ENCODE measurements at places on chromosomes 12 and 14.

GRCh38 chr12:50546441-50547318 is 41.9 kb downstream of the DIP2B start:
- DNase-seq = no peak

DNA sequence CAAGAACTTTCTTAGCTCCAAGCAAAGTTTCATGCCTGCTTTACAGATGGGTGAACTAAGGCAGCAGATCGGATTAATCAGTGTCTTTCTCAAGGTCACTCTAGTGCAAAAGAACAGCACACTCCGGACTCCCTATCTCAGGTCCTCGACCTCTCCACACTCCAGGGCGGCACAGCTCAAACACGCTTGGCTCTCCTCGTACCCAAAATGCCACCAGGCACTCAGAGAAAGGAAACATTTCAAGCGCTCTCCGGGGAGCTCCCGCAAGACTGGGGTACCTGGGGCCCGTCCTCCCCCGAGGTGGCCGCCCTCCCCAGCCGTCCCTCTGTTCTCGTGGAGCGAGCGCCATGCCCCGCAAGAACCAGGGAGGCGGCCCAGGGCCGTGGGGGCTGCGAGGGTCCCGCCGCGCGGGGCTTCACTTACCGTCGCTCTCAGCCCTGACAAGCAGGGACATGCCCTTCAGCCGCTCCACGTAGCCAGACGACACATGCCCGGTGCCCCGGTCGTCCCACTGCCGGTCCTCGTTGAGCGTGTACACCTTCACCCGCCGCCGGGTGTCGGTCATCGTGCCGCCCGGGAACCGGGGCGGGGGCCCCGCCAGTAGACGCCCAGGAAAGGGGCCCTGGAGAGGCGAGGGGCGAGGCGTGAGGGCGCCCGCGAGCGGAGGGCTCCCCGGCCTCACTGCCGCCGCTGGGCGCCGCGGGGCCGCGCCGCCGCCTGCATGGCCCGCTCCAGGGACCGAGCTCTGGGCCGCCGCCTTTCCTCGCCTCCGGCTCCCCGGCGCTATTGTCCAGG is 830 bp downstream of the PPP4R3A start:
- DNase-seq = peak; percentile 52

- no peak for DNase-seq
Observed at GRCh38 chr12:10088955-10089900, 9.6 kb downstream of the CLEC1A start.

DNA sequence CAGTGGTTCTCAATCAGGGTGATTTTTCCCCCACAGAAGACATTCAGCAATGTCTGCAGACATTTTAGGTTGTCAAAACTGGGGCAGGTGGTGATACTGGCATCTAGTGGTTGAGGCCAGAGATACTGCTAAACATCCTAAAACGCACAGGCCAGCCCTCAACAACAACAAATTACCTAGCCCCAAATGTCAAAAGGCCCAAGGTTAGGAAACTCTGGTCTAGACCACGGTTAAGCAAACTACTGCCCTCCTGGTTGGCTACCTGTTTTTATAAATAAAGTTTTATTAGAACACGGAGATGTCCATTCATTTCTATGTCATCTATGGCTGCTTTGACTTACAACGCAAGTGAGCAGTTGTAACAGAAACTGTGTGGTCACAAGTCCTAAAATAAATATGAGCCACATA is 186.7 kb downstream of the EFCAB11 start:
- DNase-seq = no peak

GRCh38 chr14:93719256-93719655 is 69.0 kb downstream of the PRIMA1 start:
- no peak for DNase-seq

DNA sequence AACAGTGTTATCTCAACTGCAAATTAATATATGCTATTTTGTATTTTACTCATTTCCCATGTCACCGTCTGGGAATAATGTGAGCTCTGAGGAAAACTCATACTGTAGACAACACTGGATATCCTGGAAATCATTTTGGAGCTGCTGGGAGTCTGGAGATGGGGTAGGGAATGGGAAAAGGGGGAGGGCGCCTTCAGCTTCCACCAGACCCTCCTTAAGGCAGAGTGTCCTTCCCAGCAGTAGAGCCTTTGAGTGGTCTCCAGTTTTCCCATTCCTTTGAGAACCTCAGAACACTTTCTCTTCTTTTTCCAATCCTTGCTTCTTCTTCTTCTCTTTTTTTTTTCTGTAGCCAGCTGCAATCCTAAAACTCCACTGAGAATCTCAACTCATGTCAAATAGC is 5.4 kb upstream of the LRIG3 start:
- DNase-seq = peak; percentile 44

DNA sequence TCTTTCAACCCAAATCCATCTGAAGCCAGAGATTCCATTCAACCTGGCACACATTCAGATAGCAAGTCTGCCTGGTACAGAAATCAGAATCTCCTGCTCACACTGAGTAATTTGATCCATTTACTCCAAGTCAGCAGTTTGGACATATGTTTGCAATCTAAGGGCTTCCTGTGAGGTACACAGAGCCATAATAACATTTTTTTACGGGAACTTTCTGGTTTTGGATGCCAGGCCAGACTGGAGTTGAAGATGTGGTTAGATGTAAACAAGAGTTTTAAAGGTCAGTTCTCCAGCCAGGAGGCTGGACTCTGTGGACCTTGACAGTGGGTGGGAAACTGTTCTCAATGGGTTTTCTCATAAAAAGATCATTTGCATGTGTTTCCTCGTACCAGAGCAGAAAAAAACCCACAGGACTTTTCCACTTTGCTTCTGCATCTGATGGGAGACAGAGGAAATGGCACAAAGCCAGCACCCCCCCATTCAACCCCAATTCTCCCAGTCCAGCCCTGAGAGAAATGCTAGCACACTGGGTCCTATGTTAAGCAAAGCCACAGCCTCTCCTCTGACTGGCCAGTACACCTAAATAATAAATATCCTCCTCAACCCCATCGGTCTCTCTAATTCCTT is 17.7 kb upstream of the TSPAN11 start:
- DNase-seq = peak; percentile 83

GRCh38 chr12:19273482-19274330 is 144.2 kb downstream of the PLEKHA5 start:
- DNase-seq = peak; percentile 47

DNA sequence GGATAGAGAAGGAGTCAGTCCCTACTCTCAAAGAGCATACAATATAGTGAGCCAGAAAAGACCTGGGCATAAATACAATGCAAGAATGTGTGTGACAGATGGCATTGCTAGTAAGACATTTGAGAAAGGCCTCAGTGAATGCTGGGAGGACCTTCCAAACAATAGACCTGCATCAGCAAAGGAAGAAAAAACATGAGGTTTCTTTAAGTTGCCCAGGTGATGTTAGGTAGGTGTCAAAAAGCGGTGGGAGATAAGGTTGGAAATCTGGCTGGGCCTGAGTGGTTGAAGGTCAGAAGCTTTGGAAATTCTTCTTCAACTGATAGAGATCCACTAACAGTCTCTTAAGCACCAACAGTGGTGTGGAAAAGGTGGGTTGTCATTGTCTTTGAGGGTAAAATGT is 50.5 kb upstream of the FRS2 start:
- DNase-seq = no peak

DNA sequence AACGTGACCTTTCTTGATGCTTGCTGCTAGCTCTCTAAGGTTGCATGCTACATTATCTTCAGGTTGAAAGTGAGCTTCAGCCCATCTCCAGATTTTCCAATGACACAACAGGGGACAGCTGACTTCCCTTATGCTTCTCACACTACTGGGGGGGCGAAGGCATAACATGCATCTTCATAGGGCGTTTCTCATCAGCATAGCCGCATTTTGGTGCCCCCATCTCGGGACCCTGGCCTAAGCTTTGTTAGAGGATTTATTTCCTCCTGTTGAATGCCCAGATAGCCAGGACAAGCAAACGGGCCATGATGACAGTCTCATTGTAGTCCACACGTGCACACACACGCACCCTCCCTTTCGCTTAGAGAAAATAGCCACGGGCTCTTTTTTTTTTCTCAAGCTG is 30.7 kb downstream of the SSPN start:
- no peak for DNase-seq

GRCh38 chr12:115461401-115461800 is 777.4 kb upstream of the TBX3 start:
- DNase-seq = no peak

- peak; percentile 75 for DNase-seq
Observed at GRCh38 chr12:22334410-22335100, at the start of gene ST8SIA1. ST8SIA1 (minus strand) TSS chr12:22334707; CDS start chr12:22334232, 475 bp downstream.

DNA sequence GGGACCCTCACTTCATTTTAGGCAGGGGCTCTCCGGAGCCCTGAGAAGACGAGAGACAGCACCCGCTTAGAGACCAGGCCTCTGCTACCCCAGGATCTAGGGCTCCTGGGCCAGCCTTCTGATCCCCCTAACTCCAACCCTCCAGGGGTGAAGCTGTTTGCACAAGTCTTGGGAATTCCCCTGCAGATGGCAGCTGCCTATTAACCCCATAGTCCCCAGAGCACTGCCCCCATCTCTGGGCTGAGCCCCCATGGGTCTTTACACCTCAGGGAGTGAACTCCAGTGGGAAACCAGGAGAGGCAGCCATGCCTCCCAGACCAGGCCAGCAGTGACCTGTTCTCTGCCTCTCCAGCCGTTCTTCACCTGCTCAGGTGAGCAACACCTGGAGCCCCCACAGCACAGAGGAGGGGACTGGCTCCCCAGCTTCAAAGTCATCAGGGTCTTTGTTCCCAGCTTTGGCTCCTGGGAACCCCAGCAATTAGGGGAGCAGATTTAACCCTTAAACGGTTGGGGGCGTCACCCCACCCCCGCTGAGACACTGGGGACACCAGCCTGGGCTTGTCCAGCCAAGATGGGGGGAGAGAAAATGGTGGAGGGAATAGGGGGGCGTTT is 2.3 kb downstream of the WNT10B start:
- no peak for DNase-seq

- no peak for DNase-seq
Observed at GRCh38 chr12:85688837-85689236, 147.4 kb downstream of the RASSF9 start.

DNA sequence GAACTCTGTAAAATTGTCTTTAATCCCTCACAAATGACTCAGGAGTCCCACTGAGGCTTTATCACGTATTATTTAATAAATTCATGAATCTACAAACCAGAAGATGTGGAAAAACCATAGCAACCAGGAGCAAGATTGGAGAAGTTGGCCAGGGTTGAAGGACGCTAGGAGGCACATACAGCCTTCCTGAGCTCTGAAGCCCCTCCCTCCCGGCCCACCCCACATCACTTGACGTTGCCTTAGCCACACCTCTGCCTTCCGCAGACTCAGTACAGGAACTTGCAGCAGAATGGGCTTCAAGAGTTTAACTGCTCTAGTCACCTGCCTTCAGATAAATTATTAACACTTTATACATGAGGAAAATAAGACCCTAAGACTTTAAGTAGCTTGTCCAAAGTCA is 33.9 kb downstream of the SLC35F4 start:
- DNase-seq = peak; percentile 47

- DNase-seq = peak; percentile 45
Observed at GRCh38 chr12:89280833-89281538, 71.3 kb downstream of the DUSP6 start.

DNA sequence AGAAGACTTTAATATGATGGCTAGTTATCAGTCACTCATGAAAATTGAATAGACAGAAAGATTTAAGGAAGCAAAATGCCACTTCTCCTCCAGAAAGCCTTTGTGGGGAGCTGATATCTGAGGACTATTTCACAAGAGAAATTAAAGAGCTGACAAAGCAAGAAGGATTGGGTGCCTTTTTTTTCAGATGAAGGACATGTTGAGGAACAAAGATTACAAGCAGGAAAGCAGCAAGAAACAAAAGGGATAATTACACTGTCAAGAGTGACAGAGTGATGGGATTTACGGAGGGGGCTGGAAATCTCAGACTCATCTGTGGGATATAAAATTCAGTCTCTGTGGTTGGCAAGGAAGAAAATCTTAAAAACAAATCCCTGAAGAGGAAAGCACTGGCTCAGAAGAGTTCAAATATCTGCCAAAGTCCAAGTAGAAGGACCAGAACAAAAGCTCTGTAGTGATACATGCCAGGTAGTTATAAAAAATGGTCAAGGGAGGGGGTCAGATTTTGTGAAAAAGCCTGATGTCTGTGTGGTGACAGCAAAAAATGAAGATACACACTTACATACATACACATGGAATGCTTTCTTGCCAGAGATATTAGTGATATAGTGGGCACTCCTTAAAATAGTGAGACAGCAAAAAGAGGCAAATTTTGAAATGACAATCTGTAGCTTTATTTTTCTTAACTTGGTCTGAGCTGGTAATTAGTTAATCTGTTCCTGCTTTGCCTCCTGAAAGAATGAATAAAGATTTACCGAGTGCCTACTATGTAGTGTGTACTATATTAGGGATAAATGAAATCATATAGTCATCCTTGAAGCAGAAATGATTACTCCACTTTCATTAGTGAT is 62.9 kb downstream of the EPS8 start:
- DNase-seq = no peak

- DNase-seq = no peak
Observed at GRCh38 chr12:41438854-41439541, 250.9 kb downstream of the PDZRN4 start.
